ENCODE measurements at places on chromosomes 12 and 14.
A peak's percentile ranks its signal among the peaks of the same experiment; 100 is the strongest.

GRCh38 chr12:31456562-31456961, 130.6 kb upstream of the SINHCAF start:
- no peak for DNase-seq

- DNase-seq: no peak
Observed at GRCh38 chr12:114820796-114821195, 136.8 kb upstream of the TBX3 start.

DNA sequence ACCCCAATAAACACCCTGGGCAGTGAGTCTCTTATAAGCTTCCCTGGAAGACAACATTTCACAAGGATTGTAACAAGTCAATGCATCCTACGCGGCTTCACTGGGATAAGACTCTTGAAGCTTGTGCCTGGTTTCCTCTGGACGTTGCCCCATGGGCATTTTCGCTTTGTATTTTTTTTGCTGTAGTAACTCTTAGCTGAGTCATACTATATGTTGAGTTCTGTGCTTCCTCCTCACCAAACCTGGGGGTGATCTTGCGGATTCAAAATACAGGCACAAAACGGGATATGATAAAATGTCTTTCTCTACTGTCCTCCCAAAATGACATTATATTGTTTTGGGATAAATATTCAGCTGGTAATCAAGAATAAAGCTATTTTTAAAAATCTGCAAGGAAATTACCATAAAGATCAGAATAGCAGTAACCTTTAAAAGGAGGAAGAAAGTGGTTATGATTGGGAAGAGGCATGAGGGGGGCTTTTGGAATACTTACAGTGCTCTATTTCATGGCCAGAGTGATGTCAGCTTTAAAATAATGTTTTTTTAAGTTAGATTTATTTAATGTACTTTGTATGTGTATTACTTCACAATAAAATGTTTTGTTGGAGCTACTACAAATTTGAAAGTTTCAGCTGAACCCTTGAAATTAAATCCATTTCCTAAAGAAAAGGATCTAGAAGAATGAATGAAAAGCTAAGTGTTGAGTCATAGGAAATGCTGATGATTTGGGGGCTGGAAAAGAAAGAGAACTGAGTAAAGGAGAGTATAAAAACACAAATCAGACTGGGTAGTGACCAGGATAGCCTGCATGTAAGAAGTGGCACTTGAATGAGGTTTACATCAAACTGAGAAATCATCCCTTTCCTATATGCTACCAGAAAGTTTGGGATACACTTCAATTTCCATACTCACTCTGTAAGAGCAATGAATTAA, 14.7 kb downstream of the BTBD7 start:
- DNase-seq: no peak

- no peak for DNase-seq
Observed at GRCh38 chr12:74033531-74033930, 504.1 kb upstream of the ATXN7L3B start.

DNA sequence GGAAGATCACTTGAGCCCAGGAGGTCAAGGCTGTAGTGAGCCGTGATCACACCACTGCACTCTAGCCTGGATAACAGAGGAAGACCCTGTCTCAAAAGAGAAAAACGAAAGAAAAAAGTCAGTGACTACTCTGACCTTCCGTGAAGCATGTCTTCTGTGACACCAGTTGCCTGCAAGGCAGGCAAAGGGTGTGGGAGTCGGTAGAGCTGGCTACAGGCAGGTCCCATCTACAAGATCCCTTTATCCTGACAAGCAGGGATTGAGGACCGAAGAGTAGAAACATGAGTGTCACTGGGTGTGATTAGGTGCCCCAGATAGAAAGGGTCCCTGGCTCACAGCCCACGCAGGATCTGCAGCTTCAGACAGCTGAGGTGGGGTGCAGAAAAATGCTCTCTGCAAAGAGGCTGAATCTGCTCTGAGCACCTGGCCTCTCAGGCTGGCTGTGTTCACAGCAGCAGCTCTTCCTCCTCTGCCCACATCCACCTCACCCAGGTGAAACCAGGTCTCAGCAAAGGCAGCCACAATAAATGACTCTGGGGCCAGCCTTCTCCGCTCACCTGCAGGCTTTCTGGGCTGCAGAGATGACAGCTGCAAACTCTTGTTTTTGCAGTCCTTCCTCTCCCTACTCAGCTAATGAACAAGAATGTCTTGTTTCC, 28.6 kb upstream of the HSP90B1 start:
- peak; percentile 34 for DNase-seq

DNA sequence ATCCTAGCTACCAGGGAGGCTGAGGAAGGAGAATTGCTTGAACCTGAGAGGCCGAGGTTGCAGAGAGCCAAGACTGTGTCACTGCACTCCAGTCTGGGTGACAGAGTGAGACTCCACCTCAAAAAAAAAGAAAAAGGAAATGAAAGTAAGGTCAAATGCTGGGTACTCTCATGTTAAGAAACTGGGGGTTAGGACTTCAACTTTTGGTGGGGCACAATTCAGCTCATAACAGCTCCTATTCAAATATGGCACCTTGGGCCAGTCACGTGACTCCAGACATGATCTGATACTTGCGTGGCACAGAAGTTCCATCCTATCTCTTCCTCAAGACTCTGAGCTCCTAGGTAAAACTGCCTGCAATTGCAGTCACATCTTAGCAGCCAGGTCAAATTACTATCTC, 142.7 kb downstream of the EGLN3 start:
- no peak for DNase-seq
